Hippocampal formation (tissue), 2 donors: ENCODE measurements at places on chromosomes 2 and 18.

DNA sequence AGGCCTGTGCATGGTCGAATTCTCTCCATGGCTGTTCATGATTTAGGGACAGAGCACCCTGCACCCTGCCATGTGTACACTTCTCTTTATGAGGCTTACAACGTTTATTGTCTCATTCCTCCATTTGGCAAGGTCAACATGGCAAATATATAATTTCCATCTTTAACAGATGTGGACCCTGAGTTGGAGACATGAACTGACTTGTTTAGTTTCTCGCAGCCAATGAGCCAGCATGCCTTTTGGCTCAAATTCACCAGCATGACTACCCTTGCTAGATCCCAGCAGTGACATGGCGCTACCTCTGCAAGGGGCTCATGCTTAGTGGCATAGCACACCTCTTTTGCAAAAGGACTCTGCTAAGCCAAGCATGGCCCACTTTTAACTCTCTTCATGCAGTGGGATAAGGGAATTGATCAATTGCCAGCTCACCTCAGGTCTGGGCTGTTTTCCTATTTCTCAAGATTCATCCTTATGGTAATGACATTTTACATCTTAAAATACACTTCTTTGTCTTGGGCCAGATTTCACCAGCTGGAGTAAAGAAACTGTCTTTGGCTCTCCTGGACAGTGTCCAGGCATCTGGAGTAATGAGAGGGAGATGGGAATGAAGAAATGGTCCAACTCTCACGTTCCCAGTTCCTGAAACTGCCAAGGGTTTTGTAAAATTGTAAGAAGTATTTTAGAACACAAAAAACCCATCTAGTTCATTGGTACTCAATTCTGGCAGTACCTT is 159.5 kb downstream of the SETBP1 start:
- no peak for DNase-seq

DNA sequence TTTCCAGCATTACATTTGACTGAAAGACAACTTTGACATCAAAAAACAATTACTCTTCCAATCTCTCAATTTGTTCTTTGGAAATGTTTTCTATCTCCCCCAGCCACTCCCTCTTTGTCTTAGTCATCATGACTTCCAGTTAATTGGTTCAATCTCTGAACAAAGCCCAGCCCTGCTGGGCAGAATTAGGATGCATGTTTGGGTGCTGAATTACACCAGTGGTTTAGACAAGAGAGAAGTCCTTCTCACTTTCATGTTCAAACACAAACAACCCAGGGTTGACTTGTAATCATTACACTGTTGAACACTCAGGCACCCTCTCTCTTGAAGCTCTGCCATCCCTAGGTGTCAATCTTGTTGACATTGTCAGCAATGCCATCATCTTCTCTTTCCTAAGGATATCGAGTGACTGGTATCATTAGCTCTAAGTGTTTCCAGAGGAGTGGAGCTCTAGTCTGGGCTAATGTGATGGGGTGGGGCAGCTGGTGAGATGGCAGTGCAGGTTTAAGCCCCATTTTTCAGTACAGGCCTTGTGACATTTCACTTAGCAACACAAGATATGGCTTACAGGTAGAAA is 90.8 kb upstream of the MEIS1 start:
- no peak for DNase-seq

DNA sequence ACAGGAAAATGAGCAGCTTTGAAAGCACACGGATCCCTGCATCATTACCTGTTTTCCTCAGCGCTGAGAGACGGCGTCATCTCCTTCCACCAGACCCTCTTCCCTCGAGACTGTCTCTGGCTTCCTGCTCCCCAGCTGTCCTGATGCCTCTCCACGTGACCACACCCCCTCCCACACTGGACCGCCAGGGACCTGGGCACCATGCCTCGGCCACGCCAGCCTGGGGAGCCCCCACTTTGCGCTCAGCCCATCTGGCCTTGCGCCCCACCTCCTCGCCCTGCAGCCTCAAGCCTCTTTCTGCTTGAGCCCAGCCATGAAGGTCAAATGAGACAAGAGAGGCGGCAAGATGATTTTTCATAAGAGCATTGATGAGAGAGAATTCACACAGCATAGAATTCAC is 66.0 kb upstream of the ACKR3 start:
- no peak for DNase-seq

- no peak for DNase-seq
These were observed 528.9 kb downstream of the RIT2 start for GRCh38 chr18:42586601-42587000.

GRCh38 chr2:172496160-172496608 is 59.7 kb upstream of the PDK1 start:
- DNase-seq, result no peak

GRCh38 chr2:49154140-49154539 is at the start of gene FSHR:
Gene FSHR (minus strand): TSS chr2:49154515. CDS start chr2:49154417, 98 bp downstream.
- DNase-seq, result no peak

DNA sequence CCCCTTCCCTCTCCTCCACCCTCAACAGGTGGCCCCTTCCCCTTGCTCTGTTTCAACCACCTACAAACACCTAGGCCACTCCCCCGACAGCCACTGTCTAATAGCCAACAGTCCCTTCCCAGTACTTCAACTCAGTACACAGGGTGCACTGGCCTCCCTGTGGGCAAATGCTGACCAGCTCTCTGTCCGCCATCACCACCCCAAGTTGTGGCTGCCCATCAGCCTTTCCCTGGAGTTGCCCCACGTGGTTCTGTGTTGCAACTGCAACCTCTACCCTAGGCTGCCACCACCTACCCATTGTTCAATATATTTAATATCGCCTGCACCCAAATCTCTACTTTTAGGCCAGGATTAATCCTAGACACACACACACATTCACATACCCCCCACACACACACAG is 173.5 kb downstream of the MREG start:
- no peak for DNase-seq

- DNase-seq, result no peak
These were observed 396.9 kb upstream of the LRATD1 start for GRCh38 chr2:14235667-14236066.

DNA sequence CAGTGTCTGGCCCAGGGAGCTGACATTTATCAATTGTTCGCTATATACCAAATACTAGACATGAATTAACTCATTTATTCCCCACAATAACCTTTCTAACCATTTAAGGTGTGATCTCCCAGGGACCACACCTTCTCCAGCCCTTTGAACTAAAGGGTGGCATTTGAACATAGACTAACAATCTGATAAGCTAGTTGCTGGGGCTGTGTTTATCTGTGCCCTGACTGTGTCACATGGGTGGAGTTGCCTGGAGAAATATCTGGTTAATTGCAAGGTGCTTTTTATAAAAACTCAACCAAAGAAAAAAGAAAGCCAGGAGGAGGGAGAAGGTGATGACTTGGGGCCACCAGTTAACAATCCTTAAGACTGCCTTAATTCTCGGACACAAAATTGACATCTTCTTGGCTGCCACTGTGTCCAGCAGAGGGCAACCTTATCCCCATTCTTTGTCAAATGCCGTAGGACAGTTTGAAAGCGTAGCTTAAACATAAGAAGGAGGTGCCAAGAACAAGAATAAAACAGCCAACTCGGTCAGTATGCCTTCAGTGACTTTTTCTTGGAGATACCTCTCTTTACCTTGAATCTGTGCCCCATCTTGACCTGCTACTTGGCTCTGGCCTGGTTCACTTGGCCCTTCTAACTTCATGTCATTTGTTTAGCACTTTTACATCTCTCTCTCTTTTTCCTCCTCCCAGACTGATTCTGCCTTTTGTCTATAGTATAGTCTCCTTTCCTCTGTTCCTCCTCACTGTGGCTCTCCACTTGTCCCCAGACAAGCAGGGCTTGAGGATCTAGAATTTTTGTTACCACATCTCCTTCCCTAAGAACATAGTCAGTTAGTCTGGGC is 183.4 kb downstream of the MYO3B start:
- peak; percentile 24 for DNase-seq

DNA sequence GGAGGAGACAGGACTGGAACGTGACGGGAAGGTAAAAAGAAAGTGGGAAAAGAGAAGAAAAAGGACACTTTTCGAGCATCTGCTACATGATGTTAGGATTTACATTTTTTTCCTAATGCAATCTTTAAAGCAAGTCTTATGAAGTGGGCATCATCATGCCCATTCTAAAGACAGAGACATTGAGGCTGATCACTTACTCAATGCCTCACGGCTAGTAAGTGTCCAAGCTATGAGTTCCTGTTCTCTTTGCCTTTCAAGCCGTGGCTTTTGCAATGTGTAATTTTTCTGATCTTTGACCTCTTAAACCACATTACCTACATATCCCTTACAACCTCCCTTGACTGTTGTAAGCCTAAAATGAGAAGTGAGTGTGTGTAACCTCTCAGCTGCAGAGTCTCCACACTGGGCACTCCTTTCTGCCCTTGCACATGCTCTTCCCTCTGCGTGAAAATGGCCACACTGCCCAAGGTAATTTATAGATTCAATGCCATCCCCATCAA is 649.2 kb downstream of the RNF144A start:
- DNase-seq, result no peak

DNA sequence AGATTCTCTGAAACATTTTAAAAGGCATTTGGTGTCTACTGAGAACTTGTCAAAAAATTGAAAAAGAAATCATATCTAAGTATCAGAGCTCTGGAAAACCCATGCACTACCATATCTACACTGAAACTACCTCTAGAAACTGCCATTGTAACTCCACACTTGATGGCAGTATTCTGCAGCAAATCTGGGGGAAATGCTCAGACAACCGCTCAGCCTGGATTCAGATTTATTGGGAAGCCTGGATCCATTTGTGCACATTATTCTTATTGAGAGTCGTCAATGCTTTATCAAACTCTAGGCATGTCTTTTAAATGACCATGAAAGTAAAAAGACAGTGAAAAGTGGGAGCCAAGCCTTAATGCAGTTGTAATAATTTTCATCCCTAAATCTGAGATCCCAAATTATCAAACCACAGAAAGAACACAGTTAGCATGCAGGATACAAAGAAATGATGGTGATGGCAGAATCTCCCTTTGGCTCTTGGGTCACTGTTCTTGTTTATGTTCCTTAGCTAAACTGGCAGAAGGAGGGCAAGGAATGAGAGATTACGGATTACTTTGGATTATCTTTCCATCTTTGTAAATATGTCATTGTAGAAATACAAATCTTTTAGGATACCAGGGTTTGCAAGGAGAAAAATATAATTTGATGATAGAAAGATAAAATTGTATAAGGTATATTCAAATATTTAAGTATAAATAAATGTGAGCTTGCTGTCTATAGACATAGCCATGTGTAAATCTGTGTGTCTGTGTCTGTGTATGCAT is 512.1 kb upstream of the SYT4 start:
- peak; percentile 65 for DNase-seq
